Aorta (tissue), 5 donors: ENCODE measurements at places on chromosomes 2 and 18. TPM values are rescaled to one million over a fixed set of nuclear protein-coding genes. Genes with fewer than 3 reads are reported as not detected.

GAREM2 gene
- 7.7 TPM for total RNA-seq

HOXD10 gene
- not detected for total RNA-seq

DNA sequence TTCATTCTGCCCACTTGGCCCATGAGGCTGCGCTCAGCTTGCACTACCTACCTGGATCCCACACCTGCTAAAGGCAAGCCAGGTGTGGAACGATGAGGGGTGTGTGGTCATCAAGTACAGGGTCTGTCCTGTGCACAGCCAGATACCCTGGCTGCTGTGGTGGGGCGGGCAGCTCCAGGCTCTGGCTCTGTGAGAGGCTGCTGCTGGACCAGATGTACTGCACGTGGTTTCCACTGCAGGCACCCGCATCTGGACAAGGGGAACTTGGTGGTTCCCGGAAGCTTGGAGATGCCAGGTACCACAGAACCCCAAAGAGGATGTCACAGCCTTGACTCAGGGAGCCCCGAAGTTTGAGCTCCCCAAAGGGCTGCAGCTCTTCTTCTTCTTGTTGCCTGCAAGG is 68.1 kb upstream of the ZNF804A start:
- no peak for DNase-seq
- H3K27me3 ChIP-seq: no peaks in the 10 kb centered on the region
- H3K4me1 ChIP-seq: no peaks in the 10 kb centered on the region
- no peaks in the 10 kb centered on the region for H3K36me3 ChIP-seq
- H3K27ac ChIP-seq: no peak overlapping the region

C2orf78 gene
- not detected for total RNA-seq

DNA sequence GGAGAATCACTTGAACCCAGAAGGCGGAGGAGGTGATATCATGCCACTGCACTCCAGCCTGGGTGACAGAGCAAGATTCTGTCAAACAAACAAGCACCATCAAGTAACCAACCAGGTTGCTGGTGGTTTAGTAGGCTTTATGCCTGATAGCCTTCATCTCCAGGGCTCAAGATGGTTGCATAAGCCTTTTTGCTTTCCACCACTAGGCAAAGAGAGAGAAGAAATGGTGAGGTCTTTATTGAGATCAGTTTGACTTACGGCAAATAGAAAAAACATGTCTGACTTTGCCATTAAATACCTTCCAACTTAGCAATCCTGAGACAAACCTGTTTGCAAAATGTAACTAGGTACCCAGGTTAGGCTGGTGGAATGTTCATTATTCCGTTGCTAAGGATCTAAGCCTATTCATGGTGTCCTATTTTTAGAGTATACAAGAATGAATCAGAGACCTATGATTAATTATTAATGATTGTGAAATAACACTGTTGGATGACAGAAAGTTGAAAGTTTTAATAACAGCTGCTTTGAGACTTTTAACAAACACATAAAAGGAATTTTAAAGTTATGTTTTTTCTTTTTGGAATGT is 53.5 kb upstream of the SLC38A11 start:
- no peak overlapping the region for H3K27ac ChIP-seq
- H3K4me1 ChIP-seq: peaks cover 3% of the 10 kb centered on the region
- H3K36me3 ChIP-seq: no peaks in the 10 kb centered on the region

- peak; percentile 51 for DNase-seq
- H3K4me1 ChIP-seq: no peaks in the 10 kb centered on the region
- no peak overlapping the region for H3K27ac ChIP-seq
- H3K4me3 ChIP-seq: no peak overlapping the region
Observed at GRCh38 chr18:34322365-34323289, 97.9 kb upstream of the NOL4 start.

DNA sequence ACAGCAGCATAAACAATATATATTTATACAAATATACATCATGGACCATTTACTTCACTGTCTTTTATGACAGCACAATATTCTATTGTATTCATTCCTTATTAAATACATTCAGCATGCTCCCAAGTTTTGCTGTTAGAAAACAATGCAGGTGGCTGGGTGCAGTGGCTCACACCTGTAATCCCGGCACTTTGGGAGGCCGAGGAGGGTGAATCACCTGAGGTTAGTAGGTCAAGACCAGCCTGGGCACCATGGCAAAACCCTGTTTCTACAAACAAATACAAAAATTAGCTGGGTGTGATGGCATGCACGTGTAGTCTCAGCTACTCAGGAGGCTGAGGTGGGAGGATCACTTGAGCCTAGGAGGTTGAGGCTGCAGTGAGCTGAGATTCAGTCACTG is 39.0 kb downstream of the NPC1 start:
- no peak overlapping the region for H3K27ac ChIP-seq
- peaks cover 7% of the 10 kb centered on the region for H3K36me3 ChIP-seq
- no peak overlapping the region for H3K4me3 ChIP-seq
- no peak for DNase-seq
- no peaks in the 10 kb centered on the region for H3K4me1 ChIP-seq
- H3K27me3 ChIP-seq: no peaks in the 10 kb centered on the region

DNA sequence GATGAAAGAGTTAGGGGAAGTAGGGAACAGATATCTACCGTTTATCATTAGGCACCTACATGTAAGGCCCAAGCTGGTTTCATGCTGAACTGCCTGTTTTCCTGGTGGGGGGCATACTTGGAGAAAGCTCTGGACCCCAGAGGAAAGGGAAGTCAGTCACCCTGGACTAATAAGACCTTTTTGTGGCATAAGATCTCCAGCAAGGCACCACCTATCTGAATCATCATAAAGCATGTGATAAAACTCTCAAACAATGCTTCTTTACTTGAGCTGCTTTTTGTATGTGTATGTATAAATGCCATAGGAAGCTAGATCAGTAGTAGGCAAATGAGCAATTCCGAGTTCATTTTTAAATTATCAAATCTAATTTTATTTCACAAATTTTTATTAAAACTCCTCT is 104.8 kb downstream of the TANC1 start:
- no peak overlapping the region for H3K27ac ChIP-seq
- H3K36me3 ChIP-seq: no peaks in the 10 kb centered on the region
- no peak for DNase-seq
- no peaks in the 10 kb centered on the region for H3K4me1 ChIP-seq
- H3K27me3 ChIP-seq: no peaks in the 10 kb centered on the region

DNA sequence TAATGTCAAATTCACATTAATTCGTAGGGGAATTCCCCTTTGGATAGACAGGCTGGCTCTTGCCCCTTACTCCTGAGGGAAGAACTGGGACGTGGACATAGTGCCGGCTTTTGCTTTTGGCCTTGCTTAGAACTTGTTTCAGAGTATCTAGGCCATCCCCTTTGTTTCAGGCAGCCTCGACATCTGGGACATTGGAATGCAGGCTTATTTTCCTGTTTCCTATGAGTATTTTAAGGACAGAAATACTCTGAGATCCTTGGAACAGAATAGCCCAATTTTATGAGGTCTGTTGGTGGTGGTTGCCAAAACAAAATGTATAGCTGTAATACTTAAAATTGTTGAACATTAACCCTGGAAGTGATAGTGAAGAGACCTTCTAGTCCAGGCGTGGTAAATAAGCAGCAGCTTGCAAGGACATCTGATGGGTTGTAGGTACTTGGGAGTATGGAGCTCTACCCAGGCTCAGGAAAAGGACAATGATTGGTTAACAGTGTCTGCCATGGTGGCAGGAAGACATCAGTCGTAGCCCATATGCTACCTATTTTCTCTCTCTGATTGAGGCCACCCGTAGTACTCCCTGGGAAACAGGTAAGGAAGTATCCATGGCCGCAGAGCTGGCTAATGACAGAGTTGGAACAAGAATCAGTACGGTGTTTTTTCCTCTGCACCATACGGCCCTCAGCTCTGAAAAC is 112.4 kb downstream of the CDK15 start:
- no peaks in the 10 kb centered on the region for H3K27me3 ChIP-seq
- H3K27ac ChIP-seq: no peak overlapping the region
- no peak for DNase-seq

UGT1A8 gene
- not detected for total RNA-seq

DNA sequence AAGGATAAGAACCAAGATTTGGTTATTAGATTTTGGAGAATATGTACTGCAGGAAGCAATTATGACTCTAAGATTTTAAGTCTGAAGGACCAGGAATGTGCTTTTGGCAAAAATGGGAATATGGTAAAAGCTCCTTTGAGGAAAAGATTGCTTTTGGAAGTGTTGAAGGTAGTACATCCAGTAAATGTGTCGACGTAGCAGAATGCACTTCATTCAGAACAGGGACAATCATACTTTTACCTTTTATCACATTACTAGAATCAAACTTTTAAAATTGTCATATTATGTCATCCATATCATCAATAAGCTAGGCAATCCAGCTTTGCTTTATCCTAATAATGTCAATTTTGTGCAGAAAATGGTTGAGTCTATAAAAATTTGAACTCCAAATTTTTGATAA is 74.3 kb upstream of the MSTN start:
- H3K27ac ChIP-seq: no peak overlapping the region
- DNase-seq: no peak
- no peak overlapping the region for H3K4me3 ChIP-seq
- H3K4me1 ChIP-seq: no peaks in the 10 kb centered on the region

SLC23A3 gene
- total RNA-seq: 7.3 TPM

DNA sequence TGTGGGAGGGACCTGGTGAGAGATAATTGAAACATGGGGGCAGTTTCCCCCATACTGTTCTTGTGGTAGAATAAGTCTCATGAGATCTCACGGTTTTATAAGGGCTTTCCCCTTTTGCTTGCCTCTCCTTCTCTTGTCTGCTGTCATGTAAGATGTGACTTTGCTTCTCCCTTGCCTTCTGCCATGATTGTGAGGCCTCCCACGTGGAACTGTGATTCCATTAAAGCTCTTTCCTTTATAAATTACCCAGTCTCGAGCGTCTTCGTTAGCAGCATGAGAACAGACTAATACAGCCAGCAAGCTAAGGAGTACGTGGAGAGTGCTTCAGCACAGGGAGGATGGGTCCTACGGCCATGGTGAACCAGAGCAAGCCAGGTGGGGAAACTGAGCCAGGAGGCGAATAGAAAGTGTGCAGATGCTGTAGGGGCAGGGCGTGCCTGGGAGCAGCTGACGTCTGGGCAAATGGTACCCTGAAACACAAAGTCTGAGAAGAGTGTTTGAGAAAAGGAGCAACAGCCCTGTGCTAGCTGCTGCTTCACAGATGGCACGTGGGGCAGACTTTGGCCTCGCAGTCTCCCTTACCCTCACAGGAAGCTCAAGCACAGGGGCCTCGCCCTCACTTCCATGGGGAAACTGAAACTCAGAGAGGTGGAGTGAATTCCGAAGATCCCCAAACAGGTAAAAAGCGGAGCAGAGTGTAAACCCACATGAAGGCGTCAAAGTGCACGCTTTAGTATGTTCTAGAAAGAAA is 64.2 kb downstream of the MYT1L start:
- no peaks in the 10 kb centered on the region for H3K4me1 ChIP-seq
- H3K27ac ChIP-seq: no peak overlapping the region
- no peaks in the 10 kb centered on the region for H3K27me3 ChIP-seq
- H3K4me3 ChIP-seq: no peak overlapping the region
- no peaks in the 10 kb centered on the region for H3K36me3 ChIP-seq
- no peak for DNase-seq

RGPD8 gene
- 51.7 TPM for total RNA-seq

GRCh38 chr2:68853915-68854314 is 17.3 kb downstream of the BMP10 start:
- H3K27me3 ChIP-seq: no peaks in the 10 kb centered on the region
- no peaks in the 10 kb centered on the region for H3K36me3 ChIP-seq
